ENCODE measurements at places on chromosomes 2 and 18. TPM values are rescaled to one million over a fixed set of nuclear protein-coding genes. Genes with fewer than 3 reads are reported as not detected.
A peak's percentile ranks its signal among the peaks of the same experiment; 100 is the strongest.

Gene IL1F10
- not detected for total RNA-seq

Gene DYNC2LI1
- 22.1 TPM for total RNA-seq

GRCh38 chr2:28951910-28952835, 28.9 kb upstream of the TOGARAM2 start:
- no peaks in the 10 kb centered on the region for H3K27me3 ChIP-seq
- no peaks in the 10 kb centered on the region for H3K4me1 ChIP-seq
- H3K27ac ChIP-seq = peak overlapping the region; percentile 75
- DNase-seq = no peak

- H3K4me3 ChIP-seq = no peak overlapping the region
- DNase-seq = no peak
- no peak overlapping the region for H3K27ac ChIP-seq
These were observed 125.4 kb downstream of the VWA3B start for GRCh38 chr2:98212092-98213000.

DNA sequence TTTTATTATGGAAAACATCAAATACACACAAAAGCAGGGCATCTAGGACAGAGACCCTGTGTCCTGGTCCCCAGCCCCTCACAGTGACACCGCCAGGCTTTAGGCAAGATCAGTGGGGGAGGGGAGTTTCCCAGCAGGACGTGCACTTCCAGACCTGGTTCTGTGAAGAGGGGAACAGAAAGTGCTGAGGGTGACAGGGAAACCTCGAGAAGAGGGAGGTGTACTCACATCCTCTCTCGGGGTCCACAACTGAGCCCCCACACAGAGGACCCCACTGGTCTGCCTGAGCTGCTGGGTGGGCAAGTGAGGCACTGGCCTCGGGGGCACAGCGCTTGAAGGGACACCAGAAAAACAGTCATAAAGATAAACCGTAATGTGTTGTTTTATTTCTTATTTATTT, 4.4 kb upstream of the GPR35 start:
- peaks cover 64% of the 10 kb centered on the region for H3K4me1 ChIP-seq
- no peak for DNase-seq
- H3K27me3 ChIP-seq = no peaks in the 10 kb centered on the region
- peak overlapping the region; percentile 2 for H3K27ac ChIP-seq
- H3K4me3 ChIP-seq = no peak overlapping the region

DNA sequence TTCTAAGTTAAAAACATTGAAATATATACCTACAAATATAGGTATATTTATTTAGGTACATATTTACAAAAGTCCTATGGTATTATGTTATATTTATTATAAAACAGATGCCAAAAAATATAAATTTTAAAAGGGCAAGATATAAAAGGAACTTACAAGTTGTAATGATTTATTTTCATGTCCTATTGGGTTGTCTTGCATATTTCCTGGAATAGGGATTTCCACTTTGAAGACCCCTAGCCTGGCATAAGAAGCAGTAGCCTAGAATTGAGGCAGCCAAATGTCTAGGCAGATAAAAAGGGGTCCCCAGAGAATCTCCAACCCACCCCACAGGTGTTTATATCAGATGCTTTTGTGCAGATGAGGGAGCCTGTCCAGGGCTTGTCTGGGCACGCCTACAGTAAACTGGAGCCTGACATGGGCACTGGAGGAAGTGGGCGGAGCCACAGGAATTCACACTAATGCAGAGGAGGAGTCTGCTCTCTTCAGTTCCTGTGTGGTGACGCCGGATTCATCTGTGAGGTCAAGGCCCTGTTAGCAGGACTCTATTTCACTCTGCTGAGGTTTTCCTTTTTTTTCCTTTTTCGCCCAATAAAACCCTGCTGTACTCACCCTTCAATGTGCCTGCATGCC, 1088.9 kb upstream of the PIK3C3 start:
- H3K27ac ChIP-seq = no peak overlapping the region
- no peak for DNase-seq
- H3K4me1 ChIP-seq = no peaks in the 10 kb centered on the region
- no peaks in the 10 kb centered on the region for H3K27me3 ChIP-seq
- no peak overlapping the region for H3K4me3 ChIP-seq
- no peaks in the 10 kb centered on the region for H3K36me3 ChIP-seq

Gene ACTG2
- 3.1 TPM for total RNA-seq

Gene SLC35F6
- total RNA-seq = 28.5 TPM

- H3K4me1 ChIP-seq = peaks cover 31% of the 10 kb centered on the region
- H3K27ac ChIP-seq = no peak overlapping the region
- no peak for DNase-seq
- H3K27me3 ChIP-seq = no peaks in the 10 kb centered on the region
- H3K36me3 ChIP-seq = no peaks in the 10 kb centered on the region
These were observed 3.0 kb upstream of the INPP1 start for GRCh38 chr2:190340369-190340768.

Data from spleen (tissue), 13 donors.